NCI-H1048 (cell line): ENCODE measurements at places on chromosomes 1 and 21.

DNA sequence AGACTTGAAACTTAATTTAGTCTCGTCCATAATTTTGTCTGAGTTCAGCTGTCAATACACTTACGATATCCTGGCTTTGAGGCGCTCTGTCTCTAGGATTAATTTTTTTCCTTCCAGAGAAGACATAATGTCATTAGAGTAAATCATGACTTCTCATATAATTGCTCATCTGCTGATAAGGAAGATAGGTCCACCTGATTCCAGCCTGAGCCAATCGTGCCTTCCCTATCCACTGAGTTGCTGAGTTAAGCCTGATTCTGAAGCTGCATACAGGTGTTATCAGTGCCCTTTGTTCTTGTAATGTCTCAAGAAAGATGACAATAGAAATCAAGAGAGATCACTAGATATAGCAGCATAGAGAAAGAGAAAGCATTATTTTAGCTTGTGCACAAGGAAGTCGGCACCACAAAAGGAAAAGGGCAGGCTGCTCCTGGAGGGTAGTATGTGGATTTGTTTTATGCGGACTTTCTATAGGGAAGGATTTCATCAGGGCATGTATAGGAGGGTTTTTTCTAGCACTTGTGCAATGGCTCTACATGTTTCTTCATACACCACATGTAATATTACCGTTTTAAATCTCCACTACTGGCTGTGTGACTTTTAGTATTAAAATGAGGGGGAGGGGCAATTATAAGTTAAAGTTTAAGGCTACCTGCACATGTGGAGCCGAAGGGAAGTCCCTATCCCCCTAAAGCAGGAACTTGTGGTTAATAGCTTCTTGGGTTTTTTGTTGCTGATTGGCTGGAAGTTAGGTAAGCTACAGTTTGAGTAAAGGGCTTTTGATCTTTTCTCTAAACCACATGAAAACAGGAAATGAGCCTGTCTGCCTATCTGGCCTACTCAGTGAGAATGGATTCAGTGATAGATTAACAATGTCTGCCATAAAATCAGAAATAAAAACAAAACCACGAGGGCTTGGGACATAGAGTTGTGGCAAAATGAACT, 133.4 kb downstream of the PLPPR5 start:
- no peak for DNase-seq

DNA sequence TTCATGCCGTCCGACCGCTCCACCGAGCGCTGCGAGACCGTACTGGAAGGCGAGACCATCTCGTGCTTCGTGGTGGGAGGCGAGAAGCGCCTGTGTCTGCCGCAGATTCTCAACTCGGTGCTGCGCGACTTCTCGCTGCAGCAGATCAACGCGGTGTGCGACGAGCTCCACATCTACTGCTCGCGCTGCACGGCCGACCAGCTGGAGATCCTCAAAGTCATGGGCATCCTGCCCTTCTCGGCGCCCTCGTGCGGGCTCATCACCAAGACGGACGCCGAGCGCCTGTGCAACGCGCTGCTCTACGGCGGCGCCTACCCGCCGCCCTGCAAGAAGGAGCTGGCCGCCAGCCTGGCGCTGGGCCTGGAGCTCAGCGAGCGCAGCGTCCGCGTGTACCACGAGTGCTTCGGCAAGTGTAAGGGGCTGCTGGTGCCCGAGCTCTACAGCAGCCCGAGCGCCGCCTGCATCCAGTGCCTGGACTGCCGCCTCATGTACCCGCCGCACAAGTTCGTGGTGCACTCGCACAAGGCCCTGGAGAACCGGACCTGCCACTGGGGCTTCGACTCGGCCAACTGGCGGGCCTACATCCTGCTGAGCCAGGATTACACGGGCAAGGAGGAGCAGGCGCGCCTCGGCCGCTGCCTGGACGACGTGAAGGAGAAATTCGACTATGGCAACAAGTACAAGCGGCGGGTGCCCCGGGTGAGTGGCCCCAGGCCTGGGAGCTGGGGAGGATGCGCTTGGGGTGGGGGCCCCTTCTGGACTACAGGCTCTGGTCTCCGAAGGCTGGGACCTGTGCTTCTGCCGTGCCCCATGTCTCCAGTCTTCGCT, 1.1 kb downstream of the SKI start:
- DNase-seq, result no peak

- no peak for DNase-seq
Observed at GRCh38 chr1:30704765-30705509, 18.4 kb downstream of the MATN1 start.

DNA sequence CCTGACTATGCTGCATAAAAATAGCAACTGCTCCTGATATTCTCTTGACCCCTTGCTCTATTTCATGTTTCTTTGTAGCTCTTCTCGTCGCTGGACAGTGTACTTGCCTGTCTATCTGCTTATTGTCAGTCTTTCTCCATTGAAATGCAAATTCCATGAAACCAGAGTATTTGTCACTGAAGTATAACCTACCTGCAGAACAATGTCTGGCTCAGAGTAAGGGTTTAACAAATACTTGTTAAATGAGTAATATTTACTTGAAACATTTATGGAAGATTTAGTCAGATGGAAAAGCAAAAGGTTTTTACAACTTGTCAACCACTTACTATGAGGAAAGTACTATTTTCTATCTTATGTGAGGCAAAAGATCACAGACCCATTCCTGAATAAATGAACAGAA, 19.9 kb upstream of the ERICH3 start:
- no peak for DNase-seq

- no peak for DNase-seq
Observed at GRCh38 chr21:20639026-20639425, 359.2 kb upstream of the NCAM2 start.

DNA sequence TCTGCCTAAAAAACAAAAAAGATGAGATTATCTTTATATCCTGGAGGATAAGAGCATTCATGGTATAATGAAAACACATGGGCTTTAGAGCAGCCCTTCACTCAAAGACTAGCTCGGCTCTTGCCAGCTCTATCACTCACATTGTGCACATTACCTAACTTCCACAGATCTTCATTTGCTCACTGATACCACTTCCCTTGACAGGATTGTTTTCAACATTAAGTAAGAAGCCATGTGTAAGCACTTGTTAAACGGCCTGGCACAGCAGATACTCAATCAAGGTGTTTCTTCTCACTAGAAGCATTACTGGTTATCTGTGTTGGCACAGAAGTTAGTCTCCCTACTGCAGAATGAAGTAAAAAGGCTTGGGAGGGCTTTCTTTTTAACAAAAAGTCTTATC, 18.7 kb downstream of the LPGAT1 start:
- DNase-seq, result no peak

- DNase-seq, result no peak
Observed at GRCh38 chr1:4586611-4587160, 67.7 kb upstream of the AJAP1 start.

DNA sequence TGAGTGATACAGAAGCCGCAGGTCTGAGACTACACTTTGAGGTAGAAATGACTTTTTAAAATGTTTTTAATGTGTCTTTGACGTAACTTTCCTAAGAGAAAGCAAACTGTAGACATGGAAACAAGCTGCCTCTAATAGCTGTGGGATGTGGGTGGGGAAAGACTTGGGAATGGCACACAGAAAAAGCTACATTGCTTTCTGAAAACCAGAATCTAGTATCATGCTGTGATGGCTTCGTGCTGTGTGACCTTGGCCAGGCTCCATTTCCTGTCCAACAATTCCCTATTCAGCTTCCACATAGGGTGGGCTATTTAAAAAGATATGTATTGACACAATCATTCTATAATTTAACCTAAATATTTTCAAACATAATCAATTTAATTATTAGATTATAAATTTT, 909.1 kb downstream of the NCAM2 start:
- no peak for DNase-seq

DNA sequence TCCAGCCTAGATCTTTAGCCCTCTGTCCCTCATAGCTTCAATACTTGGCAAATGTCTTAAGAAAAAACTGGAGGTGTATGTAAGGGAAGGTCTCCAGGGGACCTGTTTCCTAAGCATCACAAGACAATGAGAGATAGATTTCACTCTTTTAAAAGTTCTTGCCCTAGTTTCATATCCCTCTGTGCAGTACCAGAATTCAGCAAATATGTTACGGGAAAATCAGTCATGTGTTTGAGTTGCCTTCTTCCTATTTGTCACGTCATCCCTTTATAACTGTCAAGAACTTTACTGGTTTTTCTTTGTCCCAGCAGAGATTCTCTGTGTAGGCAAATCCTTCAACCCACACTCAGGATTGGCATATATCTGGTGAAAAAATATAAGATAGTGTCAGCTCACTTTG, 32.3 kb downstream of the DNASE2B start:
- no peak for DNase-seq

DNA sequence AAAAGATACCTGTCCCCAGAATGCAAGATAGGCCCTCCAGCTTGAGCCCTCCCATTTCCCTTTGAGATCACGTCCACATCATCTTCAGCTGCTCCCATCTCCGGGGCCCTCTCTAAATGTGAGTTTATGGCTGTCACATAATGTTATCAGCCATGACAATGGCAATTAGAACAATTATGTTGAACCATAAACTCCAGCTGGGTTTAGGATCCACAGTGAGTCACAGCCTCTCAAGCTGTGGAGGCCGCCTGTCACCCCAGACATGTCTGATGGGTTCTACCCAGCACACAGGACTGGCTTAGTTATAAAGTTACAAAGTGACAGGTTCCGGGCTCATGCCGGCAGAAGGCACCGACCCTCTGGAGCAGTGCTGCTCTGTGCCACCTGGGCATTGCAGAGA, 597.3 kb downstream of the PTPRU start:
- DNase-seq, result no peak

DNA sequence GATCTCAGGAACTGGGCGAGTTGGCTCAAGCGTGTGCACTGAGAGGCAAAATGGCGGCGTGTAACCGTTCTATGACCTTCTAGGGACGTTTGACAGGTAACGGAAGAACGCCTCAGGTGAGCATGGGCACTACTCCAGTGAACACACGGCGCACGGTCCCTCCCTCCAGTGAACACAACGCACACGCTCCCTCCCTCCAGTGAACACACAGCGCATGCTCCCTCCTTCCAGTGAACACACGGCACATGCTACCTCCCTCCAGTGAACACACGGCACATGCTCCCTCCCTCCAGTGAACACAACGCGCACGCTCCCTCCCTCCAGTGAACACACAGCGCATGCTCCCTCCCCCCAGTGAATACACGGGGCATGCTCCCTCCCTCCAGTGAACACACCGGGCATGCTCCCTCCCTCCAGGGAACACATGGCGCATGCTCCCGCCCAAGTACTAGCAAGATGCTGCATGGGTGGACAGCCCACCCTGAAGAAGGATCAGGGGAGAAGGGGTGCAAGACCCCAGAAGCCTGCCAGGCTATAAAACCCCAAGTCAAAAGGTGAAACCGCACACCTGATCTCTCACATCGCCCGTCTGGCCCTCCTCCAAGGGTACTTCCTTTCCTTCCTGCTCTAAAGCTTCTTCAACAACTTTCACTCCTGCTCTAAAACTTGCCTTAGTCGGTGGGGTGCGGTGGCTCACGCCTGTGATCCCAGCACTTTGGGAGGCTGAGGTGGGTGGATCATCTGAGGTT, 3.5 kb downstream of the C1orf159 start:
- no peak for DNase-seq

DNA sequence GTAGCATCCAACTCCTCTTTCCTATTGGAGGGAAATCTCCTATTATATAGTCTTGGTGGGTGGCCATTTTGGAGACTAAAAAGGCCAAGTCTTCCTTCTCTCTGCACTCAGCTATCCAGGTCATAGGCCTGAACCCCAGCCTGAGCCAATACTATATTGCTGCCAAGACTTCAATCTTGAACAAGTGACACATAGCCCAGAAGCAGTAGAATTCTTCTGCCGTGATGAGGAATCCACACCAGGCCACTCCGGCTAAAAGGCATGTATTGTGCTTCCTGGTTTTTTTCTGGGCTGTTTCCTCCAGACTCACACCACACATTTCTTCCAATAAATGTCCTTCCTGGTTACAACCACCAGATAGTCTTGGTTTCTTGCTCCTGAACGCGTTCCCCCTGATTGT, 43.0 kb downstream of the ATF3 start:
- DNase-seq, result no peak

- DNase-seq, result no peak
Observed at GRCh38 chr1:154348429-154349076, 23.2 kb downstream of the ATP8B2 start.

DNA sequence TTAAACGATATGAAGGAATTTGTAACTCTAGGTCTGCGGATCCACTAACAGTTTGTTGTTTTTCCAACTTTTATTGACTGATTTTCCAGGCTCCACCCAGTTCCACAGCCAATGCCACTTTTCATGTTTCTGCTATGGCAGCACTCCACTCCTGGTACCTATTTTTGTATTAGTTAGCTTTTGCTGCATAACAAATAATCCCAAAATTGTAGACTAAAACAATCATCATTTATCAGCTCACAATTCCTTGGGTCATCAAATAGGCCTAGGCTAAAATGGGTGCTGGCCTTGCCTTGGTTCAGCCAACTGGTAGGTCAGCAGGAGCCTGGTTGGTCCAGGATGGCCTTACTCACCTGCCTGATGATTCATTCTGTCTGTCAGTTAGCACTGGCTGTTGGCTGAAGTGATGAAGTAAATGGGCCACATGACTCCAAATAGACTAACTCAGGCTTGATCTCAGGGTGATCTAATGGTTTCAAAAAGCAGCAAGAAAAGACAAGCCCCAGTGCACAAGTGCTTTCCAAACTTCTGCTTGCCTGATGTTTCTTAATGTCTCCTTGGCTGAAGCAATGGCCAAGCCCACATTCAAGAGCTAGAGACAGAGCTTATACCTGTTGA, 3.2 kb upstream of the C8B start:
- DNase-seq, result no peak

- no peak for DNase-seq
Observed at GRCh38 chr21:42578761-42579415, 65.2 kb downstream of the SLC37A1 start.

- DNase-seq, result no peak
Observed at GRCh38 chr1:231931146-231931545, 304.6 kb downstream of the DISC1 start.

GRCh38 chr1:85581802-85582686, 1.5 kb downstream of the CCN1 start:
- DNase-seq, result no peak

DNA sequence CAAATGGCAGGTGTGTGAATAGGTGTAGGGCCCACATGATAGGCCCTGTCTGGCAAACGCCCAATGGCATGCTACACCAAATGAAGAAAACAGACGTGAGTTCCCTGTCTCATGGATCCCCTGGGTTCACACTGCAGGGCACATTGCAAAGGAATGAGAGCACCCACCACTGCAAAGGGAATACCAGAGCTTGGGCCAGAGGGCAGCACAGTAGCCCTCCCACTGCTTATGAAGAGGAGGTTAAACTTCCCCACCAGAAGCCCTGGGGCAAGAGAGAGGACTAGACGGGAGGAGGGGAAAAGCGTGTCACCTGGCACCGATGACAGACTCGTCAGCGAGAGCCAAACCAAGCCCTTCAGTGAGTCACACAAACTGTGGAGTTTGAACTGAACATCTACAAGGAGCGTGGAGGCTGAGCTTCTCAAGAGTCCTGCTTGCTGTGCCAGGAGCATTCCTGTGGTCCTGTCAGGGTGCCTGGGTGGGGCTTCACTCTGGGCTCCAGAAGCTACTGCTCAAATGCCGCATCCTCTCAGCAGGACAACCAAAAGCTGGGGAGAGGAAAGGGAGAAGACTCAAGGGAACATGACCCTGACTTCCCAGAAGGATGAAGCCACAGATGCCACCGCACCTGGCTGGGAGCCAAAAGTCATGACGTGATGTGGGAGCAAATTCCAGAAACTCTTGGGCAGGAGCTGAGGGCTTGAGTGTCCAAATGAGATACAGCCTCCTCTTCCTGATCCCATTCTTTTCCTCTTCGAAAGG, 61.1 kb downstream of the TOMM20 start:
- no peak for DNase-seq
